ENCODE measurements at places on chromosomes 4 and X. TPM values are rescaled to one million over a fixed set of nuclear protein-coding genes. Genes with fewer than 3 reads are reported as not detected.
A peak's percentile ranks its signal among the peaks of the same experiment; 100 is the strongest.

GRCh38 chrX:12378253-12378652 is 240.0 kb downstream of the FRMPD4 start:
- H3K4me3 ChIP-seq = no peak overlapping the region
- H3K4me1 ChIP-seq = no peaks in the 10 kb centered on the region
- no peak overlapping the region for H3K27ac ChIP-seq
- no peak for DNase-seq
- H3K27me3 ChIP-seq = no peaks in the 10 kb centered on the region

DNA sequence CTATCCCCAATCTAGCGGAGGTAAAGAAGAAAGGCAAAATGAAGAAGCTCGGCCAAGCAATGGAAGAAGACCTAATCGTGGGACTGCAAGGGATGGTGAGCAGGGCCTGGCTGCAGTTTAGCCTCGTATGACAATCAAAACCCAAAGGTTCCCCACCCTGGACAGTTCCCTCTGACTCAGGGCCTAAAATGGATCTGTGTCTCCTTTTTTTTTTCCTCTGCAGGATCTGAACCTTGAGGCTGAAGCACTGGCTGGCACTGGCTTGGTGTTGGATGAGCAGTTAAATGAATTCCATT is 986 bp downstream of the HDAC6 start:
- H3K4me1 ChIP-seq = peaks cover 29% of the 10 kb centered on the region
- peak overlapping the region; percentile 99 for H3K27ac ChIP-seq
- peaks cover 19% of the 10 kb centered on the region for H3K36me3 ChIP-seq

DNA sequence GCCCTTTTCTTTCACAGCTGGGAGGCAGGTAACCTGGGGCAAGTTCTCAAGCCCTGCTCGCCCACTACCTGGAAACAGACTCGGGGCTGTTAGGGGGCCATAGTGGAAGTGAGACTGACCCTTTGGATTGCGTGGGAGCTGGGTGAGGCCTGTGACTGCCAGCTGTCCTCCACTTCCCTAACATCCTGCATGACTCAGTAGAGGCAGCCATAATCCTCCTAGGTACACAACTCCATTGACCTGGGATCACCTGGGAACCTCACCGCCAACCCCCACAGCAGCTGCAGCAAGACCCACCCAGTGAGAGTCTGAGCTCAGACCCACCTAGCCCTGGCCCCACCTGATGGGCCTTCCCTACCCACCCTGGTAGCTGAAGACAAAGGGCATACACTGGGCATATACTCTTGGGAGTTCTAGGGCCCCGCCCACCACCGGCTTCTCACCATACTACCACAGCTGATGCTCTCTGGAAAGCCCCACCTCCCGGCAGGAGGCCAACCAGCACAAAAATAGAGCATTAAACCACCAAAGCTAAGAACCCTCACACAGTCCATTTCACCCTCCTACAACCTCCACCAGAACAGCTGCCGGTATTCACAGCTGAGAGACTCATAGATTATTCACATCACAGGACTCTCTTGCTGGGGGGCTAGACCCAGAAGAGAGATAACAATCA is 61.1 kb upstream of the DCTD start:
- no peak for DNase-seq
- H3K36me3 ChIP-seq = no peaks in the 10 kb centered on the region
- no peak overlapping the region for H3K4me3 ChIP-seq
- H3K27ac ChIP-seq = no peak overlapping the region

TAF7L gene
- not detected for total RNA-seq

- peak overlapping the region; percentile 32 for H3K4me3 ChIP-seq
- peaks cover 58% of the 10 kb centered on the region for H3K4me1 ChIP-seq
- no peaks in the 10 kb centered on the region for H3K27me3 ChIP-seq
- H3K27ac ChIP-seq = peak overlapping the region; percentile 83
These were observed 515.7 kb downstream of the RPA4 start for GRCh38 chrX:97399400-97399799.

IL21 gene
- 2.8 TPM for total RNA-seq

DNA sequence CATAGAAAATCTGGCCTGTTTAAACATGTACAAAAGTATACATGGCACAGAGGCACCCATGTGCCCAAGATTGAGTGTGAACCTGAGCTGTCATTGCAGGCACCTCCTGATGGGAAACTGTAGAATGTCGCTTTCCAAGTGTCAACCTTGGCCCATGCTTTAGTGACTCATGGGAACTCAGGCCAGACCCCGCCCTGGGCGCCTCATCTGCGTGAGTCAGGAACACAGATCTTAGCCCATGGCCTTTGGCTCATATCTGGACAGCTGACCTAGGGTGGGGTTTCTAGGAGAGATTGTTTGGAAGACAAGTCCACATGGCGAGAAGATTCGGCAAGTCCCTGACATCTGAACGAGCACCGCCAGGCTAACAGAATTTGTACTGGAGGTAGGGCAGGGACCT is 50.0 kb downstream of the CYTL1 start:
- no peak overlapping the region for H3K27ac ChIP-seq
- no peaks in the 10 kb centered on the region for H3K36me3 ChIP-seq
- no peak overlapping the region for H3K4me3 ChIP-seq

- H3K4me1 ChIP-seq = no peaks in the 10 kb centered on the region
- peaks cover 2% of the 10 kb centered on the region for H3K27me3 ChIP-seq
- H3K4me3 ChIP-seq = no peak overlapping the region
- no peaks in the 10 kb centered on the region for H3K36me3 ChIP-seq
- no peak for DNase-seq
- no peak overlapping the region for H3K27ac ChIP-seq
These were observed 94.1 kb upstream of the GALNT7 start for GRCh38 chr4:173074501-173074946.

MAGEA2B gene
- total RNA-seq = not detected

GRCh38 chrX:19370061-19370460 is 26.3 kb downstream of the PDHA1 start:
- peaks cover 12% of the 10 kb centered on the region for H3K36me3 ChIP-seq
- H3K27ac ChIP-seq = no peak overlapping the region
- DNase-seq = no peak
- H3K4me1 ChIP-seq = peaks cover 7% of the 10 kb centered on the region

GRCh38 chr4:122759639-122760310 is 27.3 kb downstream of the BBS12 start:
- peaks cover 13% of the 10 kb centered on the region for H3K27me3 ChIP-seq
- H3K4me1 ChIP-seq = peaks cover 40% of the 10 kb centered on the region
- no peak overlapping the region for H3K27ac ChIP-seq
- H3K4me3 ChIP-seq = no peak overlapping the region
- no peaks in the 10 kb centered on the region for H3K36me3 ChIP-seq

CXCL3 gene
- total RNA-seq = not detected

DNA sequence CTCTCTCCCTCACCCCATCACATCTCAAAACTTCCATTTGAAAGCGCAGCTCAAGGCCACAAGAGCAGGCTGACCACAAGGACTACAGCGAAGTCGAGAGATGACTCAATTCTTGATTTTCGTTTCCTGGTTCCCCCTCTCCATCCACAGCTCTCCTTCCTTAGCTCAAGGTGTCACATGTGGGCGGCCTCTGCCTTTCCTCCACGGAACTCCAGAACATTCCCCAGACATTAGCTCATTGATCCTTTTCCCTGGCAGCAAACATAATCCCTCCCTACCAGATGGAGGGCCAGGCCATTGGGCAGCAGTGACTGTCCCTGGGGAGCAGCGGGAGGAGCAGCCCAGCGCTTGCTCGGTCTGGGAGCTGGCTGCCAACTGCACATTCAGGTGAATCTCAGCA is 56.3 kb downstream of the CCDC149 start:
- no peaks in the 10 kb centered on the region for H3K36me3 ChIP-seq
- no peak overlapping the region for H3K4me3 ChIP-seq
- no peaks in the 10 kb centered on the region for H3K27me3 ChIP-seq
- DNase-seq = no peak
- H3K27ac ChIP-seq = no peak overlapping the region
- H3K4me1 ChIP-seq = no peaks in the 10 kb centered on the region

DNA sequence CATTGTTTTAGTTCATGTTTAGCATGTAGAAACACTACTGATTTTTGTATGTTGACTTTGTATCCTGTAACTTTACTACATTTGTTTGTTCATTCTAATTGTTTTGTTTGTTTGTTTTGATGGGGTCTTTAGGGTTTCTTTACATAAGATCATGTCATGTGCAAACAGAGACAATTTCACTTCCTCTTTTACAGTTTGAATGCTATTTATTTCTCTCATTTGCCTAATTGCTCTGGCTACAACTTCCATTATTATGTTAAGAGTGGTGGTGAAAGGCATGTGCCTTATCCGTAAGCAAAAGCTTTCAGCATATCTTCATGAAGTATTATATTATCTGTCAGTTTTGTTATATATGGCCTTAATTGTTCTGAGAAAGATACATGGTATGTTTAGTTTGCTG is 571.1 kb downstream of the PCDH7 start:
- H3K27ac ChIP-seq = no peak overlapping the region
- no peaks in the 10 kb centered on the region for H3K27me3 ChIP-seq
- H3K36me3 ChIP-seq = no peaks in the 10 kb centered on the region
- H3K4me1 ChIP-seq = no peaks in the 10 kb centered on the region

DNA sequence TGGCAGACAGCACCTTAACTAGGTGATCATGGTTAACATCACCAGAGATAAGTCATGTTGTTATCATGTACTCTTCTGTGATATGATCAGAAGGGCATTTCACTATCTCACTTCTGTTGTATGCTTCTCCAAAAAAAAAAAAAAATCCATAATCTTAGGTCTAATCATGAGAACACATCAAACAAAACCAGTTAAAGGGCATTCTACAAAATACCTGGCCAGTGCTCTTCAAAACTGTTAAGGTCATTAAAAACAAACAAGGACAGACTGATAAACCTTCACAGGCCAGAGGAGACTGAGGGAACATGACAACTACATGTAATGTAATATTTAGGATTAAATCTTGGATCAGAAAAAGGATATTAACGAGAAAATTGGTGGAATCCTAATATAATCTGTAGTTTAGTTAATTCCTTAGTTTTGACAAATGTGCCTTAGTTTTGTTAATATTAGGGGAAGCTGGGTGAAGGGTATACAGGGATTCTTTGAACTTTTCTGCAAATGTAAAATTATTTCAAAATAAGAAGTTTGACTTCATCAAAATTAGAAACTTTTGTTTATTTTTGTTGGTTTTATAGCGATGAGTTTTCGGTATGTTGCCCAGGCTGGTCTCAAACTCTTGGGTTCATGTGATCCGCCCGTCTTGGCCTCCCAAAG is 18.0 kb downstream of the RBM10 start:
- DNase-seq = no peak
- peaks cover 29% of the 10 kb centered on the region for H3K36me3 ChIP-seq
- H3K4me3 ChIP-seq = no peak overlapping the region
- peaks cover 2% of the 10 kb centered on the region for H3K4me1 ChIP-seq
- H3K27me3 ChIP-seq = no peaks in the 10 kb centered on the region
- no peak overlapping the region for H3K27ac ChIP-seq

TMEM156 gene
- total RNA-seq = 28.2 TPM

- H3K36me3 ChIP-seq = no peaks in the 10 kb centered on the region
- peaks cover 2% of the 10 kb centered on the region for H3K4me1 ChIP-seq
- H3K27ac ChIP-seq = no peak overlapping the region
- H3K4me3 ChIP-seq = no peak overlapping the region
- DNase-seq = no peak
These were observed 350.9 kb downstream of the RPA4 start for GRCh38 chrX:97234471-97235081.

GRCh38 chr4:4677556-4678522 is 136.0 kb upstream of the STX18 start:
- no peak overlapping the region for H3K27ac ChIP-seq
- H3K27me3 ChIP-seq = no peaks in the 10 kb centered on the region
- H3K4me3 ChIP-seq = no peak overlapping the region
- H3K4me1 ChIP-seq = no peaks in the 10 kb centered on the region

KLB gene
- total RNA-seq = not detected

DNA sequence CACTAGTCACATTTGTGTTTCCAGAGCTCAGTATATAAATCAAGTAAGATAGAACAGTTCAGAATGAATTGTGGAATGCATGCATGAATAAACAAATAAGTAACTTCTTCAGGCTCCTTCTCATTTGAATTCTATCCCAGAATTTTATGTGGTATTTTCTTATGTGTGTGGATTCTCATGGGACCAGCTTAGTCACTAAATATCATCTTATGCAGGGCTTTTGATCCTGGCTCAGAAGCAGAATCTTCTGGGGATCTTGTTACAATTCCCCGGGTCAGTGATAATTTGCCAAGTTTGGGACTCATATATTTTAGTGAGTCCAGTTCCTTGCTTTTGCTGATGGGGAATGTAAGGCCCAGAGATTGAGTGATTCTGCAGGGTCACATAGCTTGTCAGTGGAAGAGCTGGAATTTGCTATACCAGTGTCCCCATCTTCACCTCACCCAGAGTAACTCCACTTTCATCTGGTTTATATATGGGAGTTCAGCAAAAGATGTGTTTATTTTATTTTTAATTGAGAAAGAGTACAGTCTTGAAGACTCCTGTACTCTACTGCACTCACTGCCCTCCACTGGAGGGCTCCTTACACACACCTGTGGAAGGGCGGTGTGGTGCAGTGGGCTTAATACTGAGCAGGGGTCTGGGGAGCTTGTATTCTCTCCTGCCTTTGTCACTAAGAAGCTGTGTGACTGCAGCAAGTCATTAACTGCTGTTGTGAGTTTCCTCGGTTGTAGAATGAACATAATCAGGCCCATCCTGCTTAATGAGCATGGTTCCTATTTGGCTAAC is 198.2 kb upstream of the CXorf66 start:
- H3K27ac ChIP-seq = no peak overlapping the region
- H3K27me3 ChIP-seq = no peaks in the 10 kb centered on the region
- no peak for DNase-seq
- H3K4me3 ChIP-seq = no peak overlapping the region
- no peaks in the 10 kb centered on the region for H3K4me1 ChIP-seq
- no peaks in the 10 kb centered on the region for H3K36me3 ChIP-seq

EVC gene
- 3.2 TPM for total RNA-seq

DNA sequence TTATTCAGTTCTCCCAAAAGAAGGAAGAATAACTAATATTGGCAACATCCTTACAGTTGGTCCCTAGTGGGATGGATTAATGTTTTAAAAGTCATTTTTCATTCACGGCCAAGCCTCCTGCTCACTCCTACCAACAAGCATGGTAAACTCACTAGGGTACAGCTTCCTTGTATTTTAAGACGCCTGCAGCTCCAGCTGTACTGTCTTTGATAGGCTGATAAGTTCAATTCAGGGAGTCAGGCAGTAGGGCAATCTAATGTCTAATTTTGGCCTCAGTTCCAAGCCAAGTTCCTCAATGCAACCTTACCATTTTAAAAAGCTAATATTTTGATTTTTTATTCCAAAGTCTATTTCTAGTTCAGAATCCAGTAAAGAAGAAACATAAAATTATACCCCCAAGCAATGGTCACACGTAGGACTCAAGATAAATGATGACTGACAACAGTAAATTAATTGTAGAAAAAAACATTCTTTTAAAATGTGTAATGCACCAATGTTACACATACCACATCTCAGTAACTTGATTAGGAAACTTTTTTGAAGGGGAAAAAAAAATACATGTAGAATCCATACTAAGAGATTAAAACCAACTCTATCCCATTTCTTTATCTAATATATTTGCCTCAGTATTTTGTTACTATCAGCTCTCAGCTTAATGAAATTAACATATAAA is 9.3 kb downstream of the LCORL start:
- no peak for DNase-seq
- peaks cover 1% of the 10 kb centered on the region for H3K27me3 ChIP-seq
- no peaks in the 10 kb centered on the region for H3K4me1 ChIP-seq
- no peak overlapping the region for H3K4me3 ChIP-seq
